ENCODE measurements at places on chromosomes 3 and 15.

DNA sequence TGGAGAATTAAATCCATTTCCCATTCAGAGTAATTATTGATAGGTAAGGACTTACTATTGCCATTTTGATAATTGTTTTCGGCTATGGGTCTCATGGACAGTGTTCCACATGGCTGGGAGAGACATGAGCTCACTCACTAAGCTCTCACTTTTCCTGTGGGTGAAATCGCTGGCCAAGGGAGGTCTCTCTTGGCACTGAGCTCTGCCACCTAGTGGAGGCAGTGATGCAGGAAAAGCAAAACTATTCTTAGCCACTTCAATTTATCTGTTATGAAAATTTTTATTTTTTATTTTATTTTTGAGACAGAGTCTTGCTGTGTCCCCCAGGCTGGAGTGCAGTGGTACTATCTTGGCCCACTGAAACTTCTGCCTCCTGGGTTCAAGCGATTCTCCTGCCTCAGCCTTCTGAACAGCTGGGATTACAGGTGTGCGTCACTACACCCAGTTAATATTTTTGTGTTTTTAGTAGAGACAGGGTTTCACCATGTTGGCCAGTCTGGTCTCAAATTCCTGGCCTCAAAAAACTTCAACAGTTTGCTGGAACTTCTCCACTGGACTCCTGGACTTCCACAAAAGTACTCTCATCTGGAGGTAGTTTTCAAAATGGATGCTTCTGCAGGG lies 4.7 kb upstream of the RNF13 start:
- DNase-seq: peak; percentile 57

DNA sequence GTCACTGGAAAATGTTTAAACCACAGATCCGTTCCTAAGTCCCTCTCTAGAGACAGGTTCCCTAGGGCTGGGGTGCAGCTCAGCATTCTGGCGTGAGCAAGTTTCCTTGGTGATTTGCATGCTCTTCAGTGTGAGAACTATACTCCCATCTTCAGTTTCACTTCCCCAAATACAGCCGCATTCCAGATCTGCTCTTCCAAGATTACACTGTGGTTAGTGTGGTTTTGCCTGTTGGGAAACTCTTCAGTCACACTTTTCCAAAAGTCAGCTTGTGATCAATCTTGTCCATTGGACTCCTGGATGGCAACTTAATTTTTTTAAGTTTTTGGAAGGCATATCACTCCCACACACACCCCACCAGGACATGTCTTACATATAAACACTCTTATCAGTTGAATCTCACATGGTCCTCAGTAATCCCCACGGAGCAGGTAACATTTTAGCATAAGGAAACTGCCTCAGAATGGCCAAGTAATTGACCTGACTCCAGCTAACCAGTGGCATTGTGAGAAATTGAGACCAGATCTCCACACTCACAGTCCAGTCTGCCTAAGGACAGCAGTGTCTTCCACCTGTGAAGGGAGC lies 33.5 kb upstream of the PTPN23 start:
- DNase-seq: no peak

DNA sequence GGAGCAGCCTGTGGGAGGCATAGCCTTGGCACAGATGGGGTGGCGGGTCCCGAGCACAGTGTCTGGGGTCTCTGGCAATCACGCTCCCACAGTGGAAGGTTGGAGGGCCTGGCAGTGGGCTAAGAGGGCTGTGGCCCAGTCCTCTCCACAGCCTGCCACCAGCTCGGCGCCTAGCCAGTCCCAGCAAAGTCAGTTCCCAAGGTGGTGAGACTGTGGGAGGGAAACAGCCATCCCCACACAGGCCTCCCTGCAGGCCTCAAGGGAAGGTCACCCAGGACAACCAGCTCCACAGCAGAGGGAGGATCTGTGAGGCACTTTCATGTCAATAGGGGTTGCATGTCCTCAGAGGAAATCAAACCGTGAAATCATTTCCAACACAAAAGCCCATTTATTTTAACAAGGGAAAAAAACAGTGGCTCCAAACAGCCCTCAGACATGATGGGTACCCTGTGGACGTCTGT lies 27.6 kb upstream of the LIMD1 start:
- DNase-seq: no peak

- DNase-seq: no peak
These were observed 64.0 kb downstream of the SYNM start for GRCh38 chr15:99168601-99169580.

GRCh38 chr3:101878589-101878988 lies 29.3 kb downstream of the NFKBIZ start:
- DNase-seq: no peak

DNA sequence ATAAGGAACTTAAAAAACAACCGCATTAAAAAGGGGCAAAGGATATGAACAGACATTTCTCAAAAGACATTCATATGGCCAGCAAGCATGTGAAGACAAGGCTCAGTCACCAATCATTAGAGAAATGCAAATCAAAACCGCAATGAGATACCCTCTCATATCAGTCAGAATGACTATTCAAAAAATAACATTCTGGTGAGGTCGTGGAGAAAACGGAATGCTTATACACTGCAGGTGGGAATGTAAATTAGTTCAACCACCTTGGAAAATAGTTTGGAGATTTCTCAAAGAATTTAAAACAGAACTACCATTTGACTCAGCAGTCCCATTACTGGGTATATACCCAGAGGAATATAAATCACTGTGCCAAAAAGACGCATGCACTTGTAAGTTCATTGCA lies 496.6 kb upstream of the SGO1 start:
- DNase-seq: no peak
